ENCODE measurements at places on chromosomes 6 and 20. TPM values are rescaled to one million over a fixed set of nuclear protein-coding genes. Genes with fewer than 3 reads are reported as not detected.

ACOT8 gene
- 33.2 TPM for total RNA-seq

CEP162 gene
- 28.2 TPM for total RNA-seq

OTOR gene
- 1.9 TPM for total RNA-seq

SUMO4 gene
- total RNA-seq = 19.4 TPM

C4A gene
- total RNA-seq = 20.7 TPM

BPI gene
- total RNA-seq = not detected

TFAP2B gene
- not detected for total RNA-seq

VGLL2 gene
- total RNA-seq = not detected

RIPOR3 gene
- total RNA-seq = 2.2 TPM

PDYN gene
- 1.6 TPM for total RNA-seq

Measured in parietal lobe (tissue), 2 donors.